ENCODE measurements at places on chromosomes 13 and 19.

- no peak for DNase-seq
Observed at GRCh38 chr13:62337109-62337880, 921.6 kb upstream of the PCDH20 start.

- DNase-seq, result no peak
Observed at GRCh38 chr13:28640861-28641599, 17.9 kb upstream of the POMP start.

- no peak for DNase-seq
Observed at GRCh38 chr19:52473655-52474350, 20.4 kb downstream of the ZNF578 start.

DNA sequence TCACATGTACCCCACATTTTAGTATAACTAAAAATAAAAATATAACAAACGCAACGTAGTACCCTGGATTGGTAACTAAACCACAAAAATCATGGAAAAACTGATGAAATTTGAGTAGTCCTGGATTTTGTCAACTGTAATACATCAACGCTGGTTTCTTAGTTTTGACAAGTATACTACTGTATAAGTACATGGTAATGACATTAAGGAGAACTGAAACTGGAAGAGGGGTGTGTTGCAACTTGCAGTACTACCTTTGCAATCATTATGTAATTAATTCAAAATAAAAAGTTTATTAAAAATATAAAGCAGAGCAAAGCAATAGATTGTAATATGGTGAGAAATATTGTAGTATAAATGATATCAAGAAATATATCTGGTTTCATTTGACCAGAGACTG, 1158.0 kb upstream of the SPRY2 start:
- DNase-seq, result no peak

GRCh38 chr13:95003019-95003813, 290.9 kb upstream of the SOX21 start:
- DNase-seq, result no peak

GRCh38 chr19:17830567-17831418, 9.5 kb upstream of the INSL3 start:
- peak; percentile 84 for DNase-seq

- no peak for DNase-seq
Observed at GRCh38 chr13:29791508-29791907, 58.9 kb downstream of the UBL3 start.

GRCh38 chr13:25803641-25804040, 248.2 kb downstream of the SHISA2 start:
- no peak for DNase-seq

GRCh38 chr13:37257051-37257450, 151.6 kb upstream of the CSNK1A1L start:
- DNase-seq, result no peak

GRCh38 chr13:42497798-42498197, 76.2 kb upstream of the TNFSF11 start:
- peak; percentile 47 for DNase-seq

DNA sequence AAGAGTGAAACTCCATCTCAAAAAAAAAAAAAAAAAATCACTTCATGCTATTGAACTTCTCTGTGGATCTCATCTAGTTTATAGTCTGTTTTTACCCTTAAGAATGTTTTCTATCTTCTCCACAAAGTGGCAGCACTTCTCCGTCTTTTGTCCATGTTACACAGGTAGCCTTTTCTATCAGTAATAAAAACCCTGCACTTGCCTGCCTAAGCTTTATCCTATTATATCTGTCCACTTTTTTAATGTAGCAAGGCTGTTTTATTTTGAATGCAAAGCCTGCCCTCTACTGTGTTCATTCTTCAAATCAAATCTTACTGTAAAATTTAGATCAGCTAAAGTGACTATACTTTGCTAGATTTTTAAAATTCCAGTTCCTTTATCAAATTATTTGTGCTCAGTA, 124.0 kb downstream of the STOML3 start:
- DNase-seq, result no peak

GRCh38 chr19:7722231-7722651, 9.7 kb downstream of the CLEC4G start:
- DNase-seq, result no peak

- DNase-seq, result no peak
Observed at GRCh38 chr19:6475321-6476108, 6.1 kb downstream of the DENND1C start.

- DNase-seq, result no peak
Observed at GRCh38 chr19:28296506-28296905, 916.4 kb downstream of the UQCRFS1 start.

- DNase-seq, result no peak
Observed at GRCh38 chr19:41799444-41800000, 3.1 kb downstream of the CEACAM3 start.

DNA sequence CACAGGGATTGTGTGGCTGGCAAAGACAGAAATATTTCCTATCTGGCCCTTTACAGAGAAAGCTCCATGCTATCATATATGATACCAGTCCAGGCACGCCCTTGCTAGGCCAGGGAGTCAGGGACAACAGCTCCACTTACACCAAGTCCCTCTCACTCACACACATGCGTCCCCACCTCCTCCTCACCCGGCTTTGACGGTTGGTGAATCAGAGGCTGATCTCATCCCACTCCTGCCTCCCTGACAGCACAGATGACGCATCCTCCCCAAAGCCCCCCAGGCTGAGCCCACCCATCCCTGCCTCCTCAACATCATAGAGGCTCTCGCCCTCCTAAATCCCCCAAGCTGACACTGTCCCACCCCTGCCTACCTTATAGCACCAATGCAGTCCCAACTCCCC, 62.7 kb downstream of the F2RL3 start:
- DNase-seq, result no peak

- DNase-seq, result peak; percentile 71
Observed at GRCh38 chr13:42369071-42369797, 97.3 kb downstream of the AKAP11 start.

DNA sequence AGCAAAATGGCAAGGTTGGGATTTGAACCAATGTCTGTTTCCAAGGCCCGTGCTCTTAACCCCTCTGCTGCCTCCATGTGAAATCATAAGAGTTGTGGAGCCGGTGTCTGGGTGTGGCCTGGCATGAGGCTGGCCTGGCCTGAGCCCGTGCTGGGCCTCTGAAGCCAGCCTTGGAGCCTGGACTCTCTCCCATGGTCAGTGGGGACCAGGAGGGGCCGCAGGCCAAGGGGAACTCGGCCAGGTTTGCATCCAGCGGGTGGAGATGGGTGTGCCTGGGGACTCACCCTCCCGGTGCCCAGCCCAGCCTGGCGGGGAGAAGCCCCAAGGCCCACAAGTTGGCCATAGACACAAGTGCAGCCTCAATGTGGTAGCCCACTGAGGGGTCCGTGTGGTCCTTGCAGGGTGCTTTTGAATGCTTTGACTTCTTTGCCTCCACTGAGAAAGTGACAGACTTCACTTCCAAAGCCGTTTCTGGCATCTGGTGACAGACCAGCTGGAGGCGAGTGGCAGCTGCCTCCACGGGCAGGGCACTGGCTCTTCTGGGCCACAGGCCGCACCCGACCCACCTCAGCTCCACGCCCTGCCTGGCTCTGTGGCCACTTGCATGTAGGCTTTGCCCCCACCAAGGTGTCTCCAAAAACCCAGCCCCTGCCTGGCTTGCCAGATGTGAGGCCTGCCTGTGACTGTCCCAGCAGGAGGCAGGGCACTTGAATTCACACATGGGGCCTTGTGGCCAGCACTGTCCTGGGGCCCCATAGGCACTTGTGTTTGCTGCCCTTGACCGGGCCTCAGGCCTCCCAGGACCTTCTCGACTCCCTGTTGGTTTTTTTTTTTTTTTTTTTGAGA, 26.2 kb upstream of the NCCRP1 start:
- no peak for DNase-seq

GRCh38 chr13:75796825-75797224, 160.7 kb downstream of the LMO7 start:
- DNase-seq, result no peak

GRCh38 chr19:10812196-10812595, 23.8 kb downstream of the TMED1 start:
- DNase-seq, result no peak

GRCh38 chr19:19966862-19967261, 66.1 kb downstream of the ZNF93 start:
- DNase-seq, result no peak

DNA sequence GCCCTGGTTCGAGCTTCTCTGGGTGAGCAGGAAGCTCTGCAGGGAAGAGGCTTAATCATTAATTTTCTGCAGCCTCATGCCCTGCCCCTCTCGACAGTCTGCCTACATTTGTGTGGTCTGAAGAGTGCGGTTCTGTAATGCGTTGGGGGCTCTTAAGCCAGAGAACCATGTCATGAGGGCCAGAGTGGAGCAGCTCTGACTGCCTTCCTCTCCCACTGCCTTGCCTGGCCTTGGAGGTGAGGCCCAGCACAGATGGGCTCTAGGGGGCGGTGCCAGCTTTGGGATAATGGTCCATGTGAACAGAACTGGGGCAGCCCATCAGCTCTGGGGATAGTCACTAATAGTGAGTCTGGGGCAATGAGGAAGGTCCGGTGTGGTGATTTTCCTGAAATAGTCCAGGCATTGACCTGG, 5.7 kb downstream of the FGF9 start:
- peak; percentile 27 for DNase-seq

GRCh38 chr19:15371786-15372380, 7.7 kb downstream of the AKAP8 start:
- no peak for DNase-seq

GRCh38 chr13:95707035-95707434, 30.1 kb downstream of the DNAJC3 start:
- DNase-seq, result no peak

- no peak for DNase-seq
Observed at GRCh38 chr19:18502638-18503294, 19.1 kb downstream of the ELL start.

DNA sequence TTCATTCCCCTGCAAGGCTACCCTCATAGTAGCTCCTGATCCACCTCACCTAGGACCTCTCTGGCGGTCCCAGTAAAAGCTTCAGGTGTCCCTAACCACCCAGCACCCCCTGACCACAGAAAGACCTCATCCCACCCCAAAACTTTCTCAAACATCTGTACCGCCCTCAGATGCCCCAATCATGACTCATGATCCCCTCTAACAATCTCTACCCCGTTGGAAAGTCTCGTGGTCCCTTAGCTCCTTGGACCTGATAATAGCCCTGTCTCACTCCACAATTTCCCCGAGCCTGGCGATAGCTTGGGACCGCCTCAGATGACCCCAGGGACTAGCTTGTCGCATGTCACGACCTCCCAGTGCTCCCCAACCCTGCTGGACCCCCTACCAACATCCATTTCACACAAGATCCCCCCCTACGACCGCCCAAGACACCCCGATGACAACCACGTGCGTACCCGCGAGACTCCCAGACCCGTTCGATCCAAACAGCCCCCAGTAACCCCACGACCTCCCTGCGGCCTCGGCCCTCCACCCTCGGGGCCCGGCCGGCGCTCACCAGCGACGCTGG, 450 bp downstream of the NDUFA11 start:
- peak; percentile 23 for DNase-seq

- no peak for DNase-seq
Observed at GRCh38 chr13:98439126-98439828, 137.6 kb downstream of the STK24 start.

GRCh38 chr19:31330761-31331160, 18.5 kb downstream of the TSHZ3 start:
- DNase-seq, result no peak

GRCh38 chr13:78657699-78658629, 991 bp downstream of the OBI1 start:
- no peak for DNase-seq

GRCh38 chr19:5255602-5256231, 84.9 kb downstream of the PTPRS start:
- no peak for DNase-seq

DNA sequence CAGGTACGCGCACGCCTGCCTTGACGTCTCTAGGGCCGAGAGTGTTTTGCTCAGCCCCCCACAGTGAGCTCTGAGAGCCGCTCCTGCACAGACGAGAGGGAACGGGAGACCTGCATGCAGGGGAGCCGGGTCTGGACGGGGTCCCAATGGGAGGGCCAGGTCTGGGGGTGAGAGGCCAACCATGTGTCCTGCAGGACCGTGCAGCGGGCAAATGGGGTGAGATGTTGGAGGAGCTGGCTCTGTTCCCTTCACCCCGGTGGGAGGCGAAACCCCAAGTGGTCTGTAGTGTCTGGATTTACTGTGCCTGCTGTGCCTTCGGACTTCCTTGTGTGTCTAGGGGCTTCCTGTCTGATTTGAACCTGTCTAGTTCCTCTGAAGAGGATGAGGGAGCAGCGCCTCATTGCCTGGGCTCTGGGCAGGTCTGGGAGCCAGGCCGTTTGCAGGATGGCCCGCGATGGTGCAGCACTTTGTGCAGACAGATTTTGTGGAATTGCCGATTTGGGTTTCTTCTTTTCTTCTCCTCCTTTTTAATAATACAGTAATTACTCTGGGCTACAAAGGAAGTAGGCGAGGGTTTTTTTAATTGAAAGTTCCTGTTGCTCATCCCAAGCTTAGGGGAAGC, 2.1 kb downstream of the CSNK1G2 start:
- no peak for DNase-seq

DNA sequence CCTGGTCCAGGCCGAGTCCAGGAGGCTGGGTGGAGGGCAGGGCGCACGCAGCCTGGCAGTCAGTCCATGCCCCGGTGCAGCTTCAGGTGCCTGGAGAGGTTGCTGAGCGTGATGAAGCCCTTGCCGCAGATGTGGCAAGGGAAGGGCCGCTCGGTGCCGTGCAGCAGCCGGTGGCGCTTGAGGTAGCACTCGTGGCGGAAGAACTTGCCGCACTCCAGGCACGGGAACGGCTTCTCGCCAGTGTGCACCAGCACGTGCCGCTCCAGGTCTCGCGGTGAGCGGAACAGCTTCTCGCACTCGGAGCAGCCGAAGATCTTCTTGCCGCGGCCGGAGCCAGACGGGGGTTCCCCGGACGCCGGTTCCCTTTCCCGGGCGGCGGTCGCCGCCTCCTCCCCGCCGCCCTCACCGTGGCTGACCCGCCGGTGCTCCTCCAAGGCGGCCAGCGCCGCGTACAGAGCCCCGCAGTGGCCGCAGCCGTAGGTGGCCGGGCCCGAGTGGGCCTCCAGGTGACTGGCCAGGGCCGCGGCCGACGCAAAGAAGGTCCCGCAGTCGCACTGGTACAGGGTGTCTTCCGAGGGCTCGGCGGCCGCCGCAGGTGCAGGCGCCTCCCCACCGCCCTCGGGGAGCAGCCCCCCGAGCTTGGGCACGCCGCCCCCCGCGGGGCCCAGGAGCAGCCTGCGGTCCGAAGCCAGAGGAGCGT, 6.8 kb downstream of the FIZ1 start:
- no peak for DNase-seq

Measured in activated CD4-positive, alpha-beta T cell treated with anti-CD3 and anti-CD28 coated beads for 48 hours (primary cell).